NCI-H2081 treated with DMSO at 0.1 percent for 48 hours (cell line): ENCODE measurements at places on chromosomes 2 and 18.

DNA sequence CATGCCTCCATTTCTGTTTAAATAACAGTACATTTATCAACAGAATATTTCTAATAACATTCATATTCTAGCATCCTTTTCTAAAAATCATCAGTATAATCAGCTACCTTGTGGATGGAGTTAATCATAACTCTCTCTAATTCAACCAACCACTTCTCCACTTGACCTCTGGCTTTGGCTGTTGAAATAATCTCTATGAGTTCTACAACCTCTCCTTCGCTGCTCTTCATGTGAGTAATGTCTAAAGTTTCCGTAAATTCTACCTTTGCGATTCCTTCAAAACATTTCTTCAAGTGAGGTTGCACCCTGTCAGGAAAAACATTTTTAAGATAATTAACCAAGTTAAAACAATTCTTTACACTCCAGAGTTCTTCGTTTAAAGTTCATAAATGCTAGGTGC is 134.2 kb downstream of the DNAH7 start:
- DNase-seq = no peak

- no peak for DNase-seq
These were observed at the start of gene MTCL1 for GRCh38 chr18:8705238-8705960. Gene MTCL1, plus strand, starts transcription at chr18:8705556. Its CDS starts 105 bp downstream, at chr18:8705661.

- DNase-seq = no peak
These were observed 18.8 kb upstream of the RHOB start for GRCh38 chr2:20427931-20428526.

DNA sequence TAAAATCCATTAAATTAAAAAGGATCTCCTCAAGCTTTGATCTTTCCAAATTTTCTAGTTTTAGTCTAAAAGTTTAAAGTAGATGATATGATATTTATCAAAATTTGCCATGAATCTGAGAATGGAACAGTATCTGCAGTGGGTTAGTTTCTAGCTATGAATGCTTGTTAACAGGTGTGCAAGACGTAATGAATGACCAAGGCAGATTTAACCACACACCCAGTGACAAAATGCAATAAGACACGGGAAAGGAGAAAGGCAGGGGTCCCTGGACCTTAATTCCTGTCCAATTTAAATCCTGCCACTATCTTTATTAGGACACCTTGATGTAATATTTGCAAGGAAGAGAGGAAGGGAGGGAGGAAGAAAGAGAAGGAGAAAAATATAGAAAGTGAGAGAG is 30.5 kb upstream of the PEX13 start:
- DNase-seq = no peak

GRCh38 chr2:24050041-24050979 is 769 bp downstream of the FKBP1B start:
- no peak for DNase-seq

DNA sequence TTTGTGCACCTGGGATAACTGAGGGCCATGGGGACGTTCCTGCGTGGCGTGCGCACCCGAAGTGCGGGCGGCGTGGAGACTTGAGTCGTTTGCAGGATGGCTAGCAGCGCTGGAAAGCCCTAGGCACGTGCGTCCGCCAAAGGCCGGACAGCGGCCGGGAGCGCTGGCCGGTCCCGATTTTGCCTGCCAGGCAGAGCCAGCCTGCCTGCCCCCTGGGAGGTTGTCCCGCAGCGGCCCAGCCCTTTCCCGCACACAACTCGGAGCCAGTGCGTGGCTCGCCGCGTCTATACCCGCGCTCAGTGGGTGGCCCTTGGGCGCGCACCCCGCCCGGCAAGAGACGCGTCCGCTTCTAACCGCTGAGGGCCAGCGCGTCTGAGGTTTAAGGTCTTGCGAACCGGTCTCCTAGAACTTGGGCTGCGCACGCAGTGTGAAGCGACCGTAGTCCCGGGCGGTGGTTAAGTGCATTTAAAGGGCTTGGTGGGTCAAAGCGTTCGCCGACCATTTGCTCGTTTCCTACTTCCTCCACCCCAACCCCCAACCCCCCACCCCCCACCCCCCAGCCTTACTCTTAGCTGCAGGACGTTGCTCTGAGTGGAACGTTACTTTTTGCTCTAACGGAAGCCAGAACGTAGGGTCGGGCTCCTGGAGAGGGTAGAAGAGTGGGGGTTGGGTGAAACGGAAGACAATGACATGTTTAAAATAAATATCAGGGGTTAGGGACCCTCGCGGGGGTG is 627 bp downstream of the CDCA7 start:
- DNase-seq = no peak

DNA sequence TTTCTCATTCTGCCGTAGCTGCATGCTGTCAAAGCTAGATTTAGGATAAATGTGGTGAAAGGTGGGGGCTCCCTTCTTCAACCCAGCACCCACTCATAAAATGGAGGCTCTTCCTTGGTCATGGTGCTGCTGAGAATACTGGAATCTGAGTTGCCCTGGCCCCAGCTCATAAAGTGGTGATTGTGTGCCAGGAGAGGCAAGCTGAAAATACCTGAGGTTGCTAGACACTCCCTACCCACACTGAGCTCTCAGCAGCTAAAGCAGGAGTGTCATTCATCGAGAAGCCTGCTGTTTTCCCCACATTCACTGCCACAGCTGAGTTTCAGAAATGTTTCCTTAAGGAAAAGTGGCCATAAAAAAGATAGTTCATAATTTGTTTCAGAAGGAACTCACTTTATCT is 297.1 kb upstream of the RBMS1 start:
- DNase-seq = no peak

DNA sequence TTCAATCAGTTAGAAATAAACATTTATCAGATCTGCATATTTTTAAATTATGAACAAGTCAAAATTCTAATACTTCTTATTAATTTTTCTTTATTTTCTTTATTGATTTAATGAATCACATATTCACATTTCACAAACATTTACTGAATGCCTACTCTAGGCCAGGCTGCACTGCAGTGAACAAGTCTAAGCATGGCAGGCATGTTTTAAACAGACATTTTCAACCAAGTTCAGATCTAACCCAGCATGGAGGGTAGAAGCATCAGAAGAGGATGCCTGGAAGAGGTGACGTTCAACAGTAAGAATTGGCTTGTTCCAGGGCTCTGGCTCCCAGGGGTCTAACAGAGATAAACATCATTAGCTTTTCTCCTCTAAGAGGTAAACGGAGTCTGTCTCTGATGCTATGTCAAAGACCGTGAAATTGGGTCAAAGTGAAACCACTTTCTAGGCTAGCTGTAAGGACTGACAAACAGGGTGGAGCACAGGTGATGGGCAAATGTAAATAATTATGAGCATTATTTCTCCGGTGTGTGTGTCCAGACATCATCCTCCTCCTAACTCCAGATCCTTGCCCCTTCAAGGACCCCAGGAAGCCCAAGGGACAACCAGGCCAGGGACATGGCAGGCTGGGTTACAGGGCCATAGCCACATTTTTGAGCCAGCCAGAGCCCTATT is 50.6 kb downstream of the UNC50 start:
- no peak for DNase-seq

- no peak for DNase-seq
These were observed 184.2 kb upstream of the NXPH2 start for GRCh38 chr2:138964418-138964817.

- DNase-seq = no peak
These were observed 512.0 kb downstream of the CMPK2 start for GRCh38 chr2:6353669-6354068.

GRCh38 chr2:16693854-16694253 is 28.2 kb upstream of the CYRIA start:
- DNase-seq = no peak

- no peak for DNase-seq
These were observed 16.9 kb downstream of the ERCC3 start for GRCh38 chr2:127277028-127277427.

DNA sequence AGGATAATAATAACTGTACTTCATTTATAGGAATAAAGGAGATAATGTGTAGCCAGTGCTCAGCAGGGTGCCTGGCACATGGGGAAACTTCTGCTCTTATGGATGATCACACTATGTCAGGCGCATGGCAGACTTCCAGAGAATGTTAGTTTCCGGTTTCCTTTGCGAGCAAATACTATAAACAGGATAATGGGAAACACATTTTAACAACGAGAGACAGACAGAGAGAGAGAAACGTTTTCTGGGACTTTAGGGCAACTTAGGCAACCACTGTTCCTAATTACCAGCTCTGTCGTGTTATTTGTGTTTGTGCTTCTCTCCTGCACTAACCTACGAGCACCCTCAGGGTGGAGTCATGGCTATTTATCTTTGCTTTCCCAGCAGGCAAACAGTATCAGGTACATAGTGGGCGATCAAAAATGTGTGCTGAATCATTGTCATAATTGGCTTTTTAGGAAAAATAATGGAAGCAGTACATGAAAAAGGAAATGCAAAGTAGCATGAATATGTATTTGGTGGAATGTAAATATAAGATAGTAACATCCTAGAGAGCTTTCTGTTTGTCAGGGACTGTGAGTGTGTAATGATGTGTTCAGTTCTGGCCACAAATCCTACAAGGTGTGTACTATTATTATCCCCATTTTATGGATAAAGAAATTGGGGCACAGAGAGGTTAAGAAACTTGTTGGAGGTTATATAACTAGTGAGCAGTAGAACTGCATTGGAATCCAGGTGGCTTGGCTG is 36.8 kb upstream of the IGFBP2 start:
- peak; percentile 65 for DNase-seq

GRCh38 chr18:39496986-39497385 is 1931.4 kb upstream of the CELF4 start:
- no peak for DNase-seq

- no peak for DNase-seq
These were observed 279.8 kb downstream of the AFF3 start for GRCh38 chr2:99862566-99862965.

GRCh38 chr2:125254010-125254409 is 1228.9 kb downstream of the CNTNAP5 start:
- no peak for DNase-seq

DNA sequence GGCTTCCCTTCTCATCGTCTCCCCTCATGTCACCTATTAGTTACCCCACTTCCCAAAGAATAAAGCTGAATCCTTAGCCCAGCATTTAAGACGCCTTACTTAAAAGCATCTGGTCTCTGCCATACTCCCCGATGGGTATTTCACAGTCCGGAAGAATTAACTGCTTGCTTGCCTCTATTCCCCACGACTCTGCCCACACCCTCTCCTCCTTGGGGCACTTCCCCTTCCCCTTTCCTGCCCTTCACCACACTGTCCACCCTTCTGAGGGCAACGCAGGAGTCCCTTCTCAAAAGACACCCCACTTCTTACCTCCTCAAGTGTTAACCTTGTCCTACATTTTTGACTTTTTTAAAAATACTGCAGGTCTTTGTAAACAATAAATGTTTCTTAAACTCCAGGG is 60.1 kb upstream of the RMP24 start:
- no peak for DNase-seq

DNA sequence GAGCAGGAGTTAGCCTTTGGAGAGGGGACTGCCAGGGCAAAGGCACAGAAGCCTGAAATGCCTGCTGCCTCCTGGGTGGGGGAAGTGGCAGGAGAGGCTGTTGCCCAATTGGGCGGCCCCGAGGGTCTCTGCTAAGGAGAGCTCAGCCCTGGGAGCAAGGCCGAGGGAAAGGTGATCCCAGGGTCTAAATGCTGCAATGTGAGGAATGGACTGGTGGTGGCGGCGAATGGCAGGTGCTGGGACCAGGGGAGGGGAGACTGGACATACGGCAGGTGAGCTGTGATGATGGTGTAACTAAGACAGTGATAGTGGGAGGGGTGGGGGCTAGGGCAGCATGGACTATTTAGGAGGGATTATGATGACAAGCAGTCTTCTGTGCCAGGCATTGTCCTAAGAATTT is 104.0 kb downstream of the DYSF start:
- no peak for DNase-seq

DNA sequence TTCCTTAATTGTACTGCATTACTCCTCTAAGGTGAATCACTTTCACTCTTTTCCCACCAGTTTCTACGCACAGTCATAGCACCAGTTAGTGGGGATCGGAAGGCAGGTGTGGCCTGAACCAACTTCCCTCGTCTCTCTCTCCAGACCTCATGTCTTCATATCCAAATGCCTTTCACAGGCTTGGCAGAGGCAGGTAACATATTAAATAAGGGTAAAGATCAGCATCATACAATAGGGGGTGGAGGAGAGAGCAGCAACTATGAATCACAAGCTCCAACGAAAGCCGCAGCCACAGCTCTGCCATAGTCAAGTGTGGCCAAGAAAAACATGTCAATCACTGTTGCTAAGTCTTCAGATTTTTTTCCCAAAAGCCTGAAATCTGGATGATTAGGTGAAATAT is 40.3 kb downstream of the AP1S3 start:
- no peak for DNase-seq

- DNase-seq = no peak
These were observed 256.0 kb upstream of the FANCL start for GRCh38 chr2:58497168-58497567.

DNA sequence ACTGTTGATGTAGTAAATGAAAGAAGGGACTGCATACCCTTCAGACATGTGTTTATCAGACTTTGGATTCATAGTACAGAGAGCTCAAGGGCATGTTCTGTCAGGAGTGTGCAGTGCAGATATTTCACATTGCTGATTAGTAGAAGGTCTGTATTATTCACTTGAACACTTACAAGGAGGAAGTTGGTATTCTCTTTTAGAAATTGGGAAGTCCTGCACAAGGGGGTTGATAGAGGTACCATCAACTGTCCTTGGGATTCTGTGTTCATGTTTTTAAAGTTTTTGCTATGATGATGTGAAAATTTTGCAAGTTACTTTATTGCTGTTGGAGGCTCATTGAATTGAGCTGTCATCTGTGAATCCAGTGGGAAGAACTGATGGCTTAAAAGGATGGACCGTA is 6.7 kb downstream of the PSMD1 start:
- no peak for DNase-seq

GRCh38 chr2:20632446-20632990 is 18.4 kb downstream of the HS1BP3 start:
- no peak for DNase-seq

DNA sequence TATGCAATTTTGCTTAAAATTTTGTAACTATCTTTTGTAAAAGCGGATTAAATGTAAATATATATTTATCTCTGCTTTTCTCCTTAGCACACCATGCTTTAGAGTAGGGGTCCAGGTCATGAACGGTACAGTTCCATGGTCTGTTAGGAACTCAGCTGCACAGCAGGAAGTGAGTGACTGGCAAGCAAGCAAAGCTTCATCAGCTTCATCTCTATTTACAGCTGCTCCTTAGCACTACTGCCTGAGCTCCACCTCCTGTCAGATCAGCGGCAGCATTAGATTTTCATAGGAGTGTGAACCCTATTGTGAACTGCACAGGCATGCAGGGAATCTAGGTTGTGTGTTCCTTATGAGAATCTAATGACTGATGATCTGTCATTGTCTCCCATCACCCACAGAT is 959.0 kb upstream of the SLC39A10 start:
- no peak for DNase-seq
